ENCODE measurements at places on chromosomes 3 and 15.

- DNase-seq = peak; percentile 55
These were observed 75.9 kb upstream of the FGF12 start for GRCh38 chr3:192802957-192803899.

- no peak for DNase-seq
These were observed 187.9 kb upstream of the BHLHE40 start for GRCh38 chr3:4791358-4791757.

GRCh38 chr15:72339777-72340177 is 19.8 kb upstream of the CELF6 start:
- DNase-seq = peak; percentile 5

DNA sequence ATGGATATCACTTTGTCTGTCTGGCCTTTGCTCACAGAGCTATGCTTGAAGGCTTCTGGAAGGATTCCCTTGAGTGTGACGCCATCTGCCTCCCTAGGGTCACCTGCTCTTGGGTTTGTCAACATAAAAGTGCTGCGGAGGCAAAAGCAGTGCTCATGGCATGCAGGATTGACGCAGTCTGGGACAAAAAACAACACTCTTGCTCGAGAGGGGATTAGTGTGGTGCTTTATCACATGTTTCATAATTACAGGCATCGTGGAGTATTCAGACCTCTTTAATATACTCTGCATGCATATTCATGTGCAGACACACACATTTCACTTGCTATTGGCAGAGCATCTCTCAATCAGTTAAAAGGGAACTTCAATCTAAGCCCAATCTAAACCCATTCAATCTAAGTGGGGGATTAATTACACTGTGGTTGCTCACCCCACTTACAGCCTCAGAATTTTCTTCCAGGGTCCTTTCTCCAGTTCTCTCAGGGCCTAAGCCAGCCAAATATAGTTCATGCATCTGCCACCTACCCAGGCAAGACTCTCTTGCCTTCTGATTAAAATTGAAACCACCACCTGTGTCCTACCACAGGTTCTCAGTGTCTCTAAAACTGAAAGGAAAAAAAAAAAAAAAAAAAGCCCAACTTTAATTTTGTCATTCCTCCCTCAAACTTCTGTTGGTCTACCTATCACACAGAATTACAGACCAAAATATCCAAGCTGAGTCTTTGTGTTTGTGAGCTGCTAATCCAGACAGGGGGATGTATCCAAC is 75.6 kb downstream of the BFSP2 start:
- no peak for DNase-seq

- DNase-seq = no peak
These were observed 1.0 kb downstream of the USP8 start for GRCh38 chr15:50425219-50425618.

Data from NCI-H1105 (cell line).